ENCODE measurements at places on chromosomes 4 and X.

- DNase-seq = no peak
These were observed 104.4 kb upstream of the MAMLD1 start for GRCh38 chrX:150258463-150259430.

DNA sequence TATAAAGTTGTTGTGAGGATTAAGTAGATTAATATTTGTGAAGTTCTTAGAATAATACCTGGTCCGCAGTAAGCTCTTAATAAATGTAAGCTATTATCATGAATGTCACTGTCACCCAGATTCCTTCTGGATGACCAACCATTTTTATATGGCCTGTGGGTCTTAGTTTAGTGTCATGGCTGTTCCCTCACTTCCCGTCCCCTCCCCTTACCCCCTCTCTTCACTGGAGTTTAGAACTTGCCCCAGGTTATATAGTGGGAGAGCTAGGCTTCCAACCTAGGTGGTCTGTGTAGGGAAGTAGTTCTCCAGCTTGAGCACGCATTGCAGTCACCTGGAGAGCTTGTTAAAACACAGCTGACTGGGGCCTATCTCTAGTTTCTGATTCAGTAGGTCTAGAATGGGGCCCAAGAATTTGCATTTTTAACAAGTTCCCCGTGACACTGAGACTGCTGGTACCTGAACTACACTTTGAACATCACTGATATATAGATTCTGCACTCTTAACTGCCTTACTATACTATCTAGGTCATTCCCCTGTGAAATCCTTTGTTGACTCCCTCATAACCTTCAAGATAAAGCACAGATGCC is 66.9 kb upstream of the PLAC1 start:
- no peak for DNase-seq

- DNase-seq = no peak
These were observed 89.9 kb downstream of the EFHC2 start for GRCh38 chrX:44253575-44253942.

DNA sequence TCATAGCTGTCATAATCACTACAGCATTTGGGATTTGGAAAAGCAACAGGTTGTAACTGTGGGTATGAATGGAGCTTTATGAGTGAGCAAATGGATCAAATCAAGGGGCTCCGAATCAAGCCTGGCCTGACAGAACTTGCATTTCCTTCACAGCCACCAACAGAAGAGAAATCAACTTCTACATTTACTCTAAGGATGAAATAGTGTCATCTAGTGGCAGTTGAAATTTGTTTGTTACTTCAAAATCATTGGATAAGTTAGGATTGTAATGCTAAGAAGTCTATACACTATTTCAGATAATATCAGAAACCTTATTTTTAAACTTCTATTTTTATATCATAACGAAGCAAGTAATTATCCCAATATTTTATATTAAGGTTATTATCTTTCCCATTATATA is 10.7 kb upstream of the WDR17 start:
- no peak for DNase-seq

GRCh38 chr4:23855912-23856605 is 33.8 kb downstream of the PPARGC1A start:
- no peak for DNase-seq

DNA sequence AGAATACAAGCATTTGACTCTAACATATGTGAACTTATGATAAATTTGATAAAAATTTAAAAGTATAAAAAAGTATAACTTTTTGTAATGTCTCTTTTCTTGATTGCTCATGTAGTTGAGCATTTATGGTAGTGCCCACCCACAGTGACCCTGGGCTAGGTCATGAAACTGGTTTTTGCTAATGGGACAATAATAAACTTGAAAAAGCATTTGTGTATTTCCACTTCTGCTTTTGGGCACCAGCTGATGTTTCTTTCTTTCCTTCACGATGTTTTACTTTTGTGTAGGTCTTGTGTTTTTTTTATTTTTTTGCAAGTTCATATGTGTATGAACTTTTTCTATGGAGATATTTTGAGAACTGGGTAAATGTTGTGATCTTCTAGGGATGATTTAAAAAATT is 313.1 kb downstream of the CBLL2 start:
- no peak for DNase-seq

GRCh38 chr4:25112366-25112994 is 47.8 kb downstream of the SEPSECS start:
- DNase-seq = no peak

DNA sequence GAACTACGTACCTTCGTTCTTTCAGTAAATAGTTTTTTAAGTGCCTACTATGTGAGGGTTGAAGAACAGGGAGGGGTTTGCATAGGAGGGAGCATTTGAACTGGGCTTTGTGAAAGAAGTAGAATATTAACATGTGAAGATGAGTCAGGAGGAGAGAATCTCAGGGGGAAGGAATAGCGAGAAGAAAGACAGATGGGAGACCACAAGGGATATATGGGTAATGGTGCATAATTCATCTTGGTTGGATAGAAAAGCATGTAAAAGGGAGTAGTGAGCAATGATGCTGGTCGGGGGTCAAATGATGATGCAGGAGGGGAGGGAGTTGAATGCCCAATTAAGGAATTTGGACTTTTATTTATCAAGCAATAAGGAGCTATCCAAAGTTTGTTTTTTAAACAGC is 52.7 kb downstream of the TMEM164 start:
- no peak for DNase-seq

- no peak for DNase-seq
These were observed 26.7 kb upstream of the C1QTNF7 start for GRCh38 chr4:15400981-15401671.

GRCh38 chr4:184395971-184396391 is 78.4 kb downstream of the IRF2 start:
- no peak for DNase-seq

DNA sequence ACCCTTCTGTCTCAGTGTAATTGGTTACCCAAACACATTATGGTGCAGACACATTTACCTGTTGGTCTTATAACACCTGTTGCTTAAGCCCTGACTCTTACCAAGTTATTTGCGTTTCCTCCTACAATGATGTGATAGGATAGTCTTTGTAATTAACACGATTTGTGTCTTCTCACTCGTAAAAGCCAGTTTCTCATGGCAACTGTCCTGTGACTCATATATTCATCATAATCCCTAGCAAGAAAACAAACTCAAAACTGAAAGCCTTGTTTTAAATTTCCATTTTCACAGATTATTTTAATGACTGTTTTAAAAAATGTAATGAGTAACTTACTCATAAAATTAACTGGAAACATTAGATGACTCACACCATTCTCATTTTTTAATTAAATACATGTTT is 495.2 kb downstream of the NLGN4X start:
- no peak for DNase-seq

- DNase-seq = no peak
These were observed 66.7 kb downstream of the DCHS2 start for GRCh38 chr4:154424810-154425484.

DNA sequence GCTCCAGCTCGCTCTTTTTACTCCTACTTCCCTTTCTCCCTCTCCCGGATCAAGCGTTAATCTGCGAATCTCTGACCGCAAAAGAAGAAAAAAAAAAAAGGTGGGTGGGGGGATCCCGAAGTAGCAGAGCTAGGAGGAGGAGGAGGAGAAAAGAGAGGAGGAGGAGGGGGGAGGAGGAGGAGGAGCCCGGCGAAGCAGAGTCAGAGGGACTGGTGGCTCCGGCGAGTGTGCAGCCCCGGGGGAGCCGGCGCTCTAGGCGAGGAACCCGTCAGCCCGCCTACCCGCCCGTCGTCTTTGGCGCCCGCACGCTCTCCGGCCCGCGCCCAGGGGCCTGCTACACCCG is at the start of gene NHSL2:
Gene NHSL2 (plus strand): TSS at position 203 of the 343 bp plus-strand sequence.
- DNase-seq = peak; percentile 33

- DNase-seq = no peak
These were observed 572.0 kb downstream of the INPP4B start for GRCh38 chr4:142274137-142274536.

GRCh38 chrX:77628294-77629025 is 157.6 kb downstream of the ATRX start:
- DNase-seq = no peak

DNA sequence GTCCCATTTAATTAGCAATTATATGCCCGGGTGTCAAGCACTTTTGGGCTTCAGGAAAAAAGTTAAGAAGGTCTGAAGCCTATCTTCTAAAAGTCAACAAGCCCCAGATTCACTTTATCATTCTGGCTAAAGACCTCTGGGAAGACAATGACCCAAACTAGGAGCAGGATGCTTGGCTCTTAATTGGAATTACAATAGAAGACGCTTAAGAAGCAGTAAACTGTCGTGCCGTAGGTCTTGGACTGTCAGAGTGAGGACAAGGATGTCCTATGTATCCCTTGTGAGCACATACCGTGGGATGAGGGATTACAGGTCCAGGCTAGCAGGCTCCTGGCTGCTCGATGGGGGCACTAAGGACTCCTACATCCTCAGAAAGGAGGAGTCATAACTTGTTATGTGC is 3.2 kb upstream of the ARHGAP36 start:
- DNase-seq = no peak

DNA sequence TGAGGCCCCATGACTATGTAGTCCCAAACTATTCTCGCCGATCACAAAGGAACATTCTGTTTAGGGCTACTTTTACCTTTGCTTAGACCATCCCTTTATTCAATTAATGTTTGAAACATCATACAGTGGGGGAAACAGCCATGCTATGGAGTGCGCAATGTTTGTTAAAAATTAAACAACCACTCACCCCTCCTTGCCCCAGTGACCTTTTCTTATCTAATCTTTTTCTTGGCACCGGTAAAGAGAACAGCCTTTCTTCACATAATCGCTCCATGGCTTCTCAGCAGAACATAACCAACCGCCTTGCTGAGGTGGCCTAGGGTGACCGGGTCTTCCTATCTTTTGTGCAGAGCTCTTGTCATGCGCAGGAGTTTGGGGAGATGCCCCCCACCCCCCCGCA is 152.6 kb downstream of the VCX3A start:
- DNase-seq = no peak

GRCh38 chr4:154005171-154005520 is 216.3 kb upstream of the SFRP2 start:
- no peak for DNase-seq

DNA sequence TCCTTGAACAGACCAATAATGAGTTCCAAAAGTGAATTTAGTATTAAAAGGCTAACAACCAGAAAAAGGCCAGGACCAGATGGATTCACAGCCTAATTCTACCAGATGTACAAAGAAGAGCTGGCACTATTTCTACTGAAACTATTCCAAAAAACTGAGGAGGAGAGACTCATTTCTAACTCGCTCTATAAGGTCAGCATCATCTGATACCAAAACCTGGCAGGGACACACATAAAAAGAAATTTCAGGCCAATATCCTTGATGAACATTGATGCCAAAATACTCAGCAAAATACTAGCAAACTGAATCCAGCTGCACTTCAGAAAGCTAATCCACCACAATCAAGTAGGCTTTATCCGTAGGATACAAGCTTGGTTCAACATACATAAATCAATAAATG is 35.8 kb upstream of the USP46 start:
- no peak for DNase-seq

GRCh38 chr4:114205261-114205660 is 225.8 kb upstream of the ARSJ start:
- DNase-seq = no peak

GRCh38 chr4:139694522-139695107 is 29.0 kb downstream of the MGST2 start:
- DNase-seq = no peak

- no peak for DNase-seq
These were observed 87.7 kb downstream of the SLC4A4 start for GRCh38 chr4:71426381-71427042.

DNA sequence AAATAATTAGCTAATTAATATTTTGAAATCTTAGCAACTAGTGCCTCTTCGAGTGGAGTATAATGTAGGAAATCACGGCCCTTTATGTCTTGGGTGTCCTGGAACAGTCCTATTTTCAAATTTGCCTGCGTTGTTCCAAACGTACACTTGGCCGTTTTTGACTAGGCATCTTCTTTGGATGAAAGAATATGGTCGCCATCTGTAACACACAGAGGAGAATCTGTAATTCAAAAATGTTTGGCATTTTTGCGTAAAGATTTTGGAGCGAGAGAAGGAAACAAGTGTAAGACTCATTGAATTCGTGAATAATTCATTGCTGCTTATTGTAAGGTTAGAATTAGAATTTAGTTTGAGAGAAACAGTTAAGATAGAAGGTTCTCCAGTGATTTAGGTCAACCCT is 61.5 kb upstream of the CLCN4 start:
- no peak for DNase-seq

DNA sequence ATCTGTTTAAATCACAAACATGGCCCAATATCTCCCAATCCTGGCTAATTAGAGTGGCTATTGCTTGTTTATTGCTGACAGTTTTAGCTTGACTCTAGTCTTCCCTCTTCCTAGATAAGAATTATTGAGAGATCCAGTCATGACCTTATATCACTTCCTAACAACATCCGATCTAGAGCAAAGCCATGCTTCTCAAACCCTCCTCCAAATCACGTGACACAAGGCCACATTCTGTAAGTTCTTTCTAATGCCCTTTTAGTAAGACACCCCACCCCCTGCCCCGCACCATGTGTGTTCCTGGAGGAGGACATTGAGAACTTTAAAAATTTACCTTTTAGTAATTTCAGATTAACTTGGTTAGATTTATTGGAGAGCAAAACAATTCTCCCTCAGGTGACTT is 40.6 kb upstream of the RASSF6 start:
- DNase-seq = no peak

- no peak for DNase-seq
These were observed 50.3 kb downstream of the DKK2 start for GRCh38 chr4:106985830-106986229.

DNA sequence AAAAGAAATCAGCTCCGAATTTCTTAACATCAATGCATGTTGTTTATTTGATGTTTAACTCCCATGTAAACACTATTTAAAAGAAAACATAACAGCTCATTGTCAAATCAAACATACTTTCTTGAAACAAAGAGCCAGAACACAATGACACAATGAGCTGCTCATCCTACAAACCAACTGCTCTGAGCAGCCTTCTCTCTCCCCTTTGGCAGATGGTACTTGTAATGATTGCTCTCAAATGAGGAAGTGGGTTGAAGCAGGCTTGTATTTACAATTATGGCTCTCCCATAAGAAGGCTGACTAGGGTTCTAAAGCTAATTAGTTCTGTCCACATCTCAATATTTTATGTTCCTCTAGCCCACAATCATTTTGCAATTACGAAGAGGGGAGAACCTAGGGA is 637.8 kb upstream of the ADGRL3 start:
- no peak for DNase-seq

DNA sequence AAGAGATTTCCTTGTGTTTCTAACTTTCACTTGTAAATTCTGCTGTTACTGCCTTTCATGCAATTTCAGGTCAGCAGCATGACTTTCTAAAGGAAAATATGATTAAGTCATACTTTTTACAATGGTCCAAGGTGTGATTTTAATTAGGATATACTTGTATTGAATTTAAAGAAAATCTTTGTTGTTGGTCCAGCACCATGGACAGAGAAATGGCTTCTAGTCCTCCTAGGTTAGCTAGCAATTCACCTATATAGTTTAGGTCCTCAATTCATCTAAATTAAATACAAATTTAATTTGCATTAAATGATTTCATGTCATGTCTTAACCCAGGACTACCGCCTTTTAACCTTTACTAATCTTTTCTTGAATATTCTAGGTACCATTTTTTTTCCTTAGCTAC is 304.9 kb upstream of the RPS6KA3 start:
- DNase-seq = no peak

- DNase-seq = no peak
These were observed 92.8 kb downstream of the CBR4 start for GRCh38 chr4:168917138-168917779.

GRCh38 chr4:579543-580175 is 3.6 kb upstream of the TMEM271 start:
- no peak for DNase-seq

Data from retina (tissue), 1 donor.